Activated T-helper 1 cell treated with Interleukin-2 at 50 U/mL for 16 hours (primary cell): ENCODE measurements at places on chromosomes 3 and 15.

DNA sequence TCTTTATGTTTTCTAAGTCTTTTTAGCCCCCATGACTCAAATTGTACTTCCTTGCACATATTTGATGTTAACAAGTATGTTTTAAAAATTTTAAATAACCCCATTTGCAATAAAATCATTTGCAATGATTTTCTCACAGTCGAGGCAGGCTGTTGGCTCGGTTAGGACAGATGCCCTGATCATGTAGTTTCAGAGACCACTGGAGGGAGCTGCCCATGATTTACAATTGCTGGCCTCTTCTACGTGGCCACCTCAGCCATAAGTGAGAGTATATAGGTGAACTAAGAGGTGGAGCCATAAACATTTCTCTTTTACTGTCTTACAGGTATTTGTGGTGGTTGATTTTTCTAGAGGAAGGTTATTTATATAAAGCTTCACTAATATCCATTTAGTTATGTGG is 1.7 kb downstream of the DTWD1 start:
- no peak for DNase-seq

GRCh38 chr3:57999417-58000115 is 8.7 kb upstream of the FLNB start:
- DNase-seq, result no peak

DNA sequence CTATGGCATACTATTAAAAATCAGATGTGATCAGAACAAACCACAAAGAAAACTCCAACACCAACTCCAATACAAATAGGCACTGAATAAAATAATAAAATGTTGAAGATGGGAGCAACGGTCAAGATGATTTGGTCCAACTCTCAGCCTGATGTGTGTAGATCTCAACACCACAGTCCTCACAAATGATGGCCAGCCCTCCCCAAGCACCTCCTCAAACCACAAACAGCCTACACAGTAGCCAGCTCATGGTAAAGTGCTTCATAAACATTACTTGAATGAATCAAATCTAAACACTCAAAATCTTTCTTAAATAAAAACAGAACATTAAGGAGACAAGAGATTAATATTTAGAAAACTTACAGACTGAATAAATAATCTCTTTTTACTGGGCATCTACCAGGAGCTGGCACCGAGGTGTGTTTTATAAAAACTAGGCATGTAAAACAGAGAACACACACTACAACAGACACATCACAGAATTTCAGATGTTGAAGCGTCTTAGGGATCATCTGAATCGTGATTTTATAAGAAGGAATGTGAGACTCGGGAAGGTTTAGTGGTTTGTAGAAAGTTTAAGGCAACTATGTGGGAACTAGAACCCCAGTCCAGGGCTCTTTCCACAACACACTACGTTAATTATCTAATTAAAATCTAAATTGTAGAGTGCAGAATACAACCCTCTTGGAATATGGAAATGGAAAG is 102.4 kb downstream of the MYLK start:
- DNase-seq, result no peak

DNA sequence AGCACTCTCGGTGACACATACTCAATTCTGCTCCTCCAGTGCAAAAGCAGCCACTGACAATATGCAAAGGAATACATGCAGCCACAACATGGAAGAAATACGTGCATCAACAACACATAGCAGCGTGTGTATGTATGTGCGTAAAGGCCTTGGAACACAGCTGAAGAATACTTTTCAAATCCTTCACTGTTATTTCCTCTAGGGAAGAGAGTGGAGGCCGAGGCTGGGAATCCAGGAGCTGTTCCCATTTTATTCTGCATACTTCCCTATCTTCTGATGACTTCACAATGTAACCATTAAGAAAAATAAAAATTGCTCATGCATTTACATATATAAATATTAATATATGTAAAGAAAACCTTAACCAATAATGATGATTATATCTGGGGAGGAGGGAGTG is 36.6 kb upstream of the MGLL start:
- DNase-seq, result no peak

- no peak for DNase-seq
Observed at GRCh38 chr3:75224412-75224811, 439.7 kb upstream of the FRG2C start.

- no peak for DNase-seq
Observed at GRCh38 chr3:124924741-124925140, 9.8 kb downstream of the MUC13 start.

DNA sequence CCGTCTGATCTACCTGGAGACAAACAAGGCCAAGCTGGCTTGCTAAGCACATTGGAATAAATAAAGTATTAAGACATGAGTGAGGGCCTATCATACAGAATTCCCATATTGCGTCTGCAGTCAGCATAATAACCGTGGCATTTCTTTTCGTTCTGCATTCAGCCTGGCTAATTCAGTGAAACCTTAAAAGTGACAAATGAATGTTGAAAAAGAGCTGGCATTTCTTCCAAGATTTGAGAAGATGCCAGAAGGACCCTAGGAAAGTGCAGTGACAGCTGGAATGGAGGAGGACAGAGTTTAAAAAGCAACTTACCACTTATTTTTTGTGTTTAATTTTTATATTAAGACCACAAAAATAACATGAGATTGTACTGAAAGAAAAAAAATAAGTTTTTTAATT is 67.1 kb downstream of the SUCLG2 start:
- no peak for DNase-seq

DNA sequence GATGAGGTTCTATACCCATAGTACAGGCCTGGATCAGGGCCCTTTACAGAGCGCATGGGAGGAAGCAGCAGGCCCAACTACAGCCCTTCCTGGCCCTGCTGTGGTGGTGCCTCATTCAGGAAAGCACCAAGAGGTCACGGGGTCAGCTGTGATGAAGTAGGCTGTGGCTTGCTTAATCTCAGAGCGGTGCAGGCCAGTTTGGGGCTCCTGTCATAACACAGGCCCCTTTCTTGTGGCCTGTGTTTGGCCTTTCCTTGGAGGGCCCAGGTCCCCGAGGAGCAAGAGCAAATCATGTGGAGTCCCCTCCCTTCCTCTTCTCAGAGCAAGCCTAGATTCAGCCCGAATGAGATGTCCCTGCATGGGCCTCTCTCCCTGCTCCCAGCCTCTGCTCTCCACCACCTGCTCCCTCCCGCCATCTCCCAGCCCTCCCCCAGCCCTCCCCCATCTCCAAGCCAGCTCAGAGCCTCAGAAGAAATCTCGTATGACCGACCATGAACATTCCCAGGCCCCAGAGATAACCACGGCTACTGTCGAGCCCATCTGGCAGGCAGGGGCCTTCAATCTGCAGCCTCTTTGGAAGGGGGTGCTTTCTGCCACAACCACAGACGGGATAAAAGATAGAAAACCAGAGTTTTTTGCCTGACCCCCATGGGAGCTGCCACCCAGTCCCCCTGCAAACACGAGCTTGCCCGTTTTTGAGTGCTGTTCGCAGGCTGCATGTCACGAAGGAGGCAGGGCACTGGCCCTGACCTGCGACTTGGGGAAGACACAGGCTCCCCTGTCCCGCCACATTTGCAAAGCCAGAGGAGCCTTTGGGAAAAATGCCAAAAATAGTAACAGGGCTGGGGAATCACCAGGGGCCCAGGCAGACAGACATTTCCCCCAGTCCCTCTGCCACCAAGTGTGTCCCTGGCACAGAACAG is 32.3 kb upstream of the DUSP7 start:
- no peak for DNase-seq

DNA sequence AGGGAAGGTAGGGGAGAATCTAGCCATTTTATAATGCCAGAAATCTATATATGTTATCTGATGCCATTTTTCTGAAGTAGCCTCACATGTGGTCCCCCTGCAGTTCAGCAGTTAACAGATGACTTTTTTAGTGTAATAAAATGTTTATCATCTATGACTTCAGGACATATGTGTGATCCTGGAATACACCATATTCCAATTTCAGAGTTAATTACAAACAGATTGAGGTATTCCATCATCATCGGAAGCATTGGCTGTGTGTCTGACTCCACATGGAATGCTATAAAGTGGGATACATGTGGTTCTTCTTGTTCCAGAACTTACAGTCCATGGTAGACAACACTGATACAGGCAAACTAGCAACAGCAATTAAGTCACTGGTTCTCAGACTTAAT is 45.9 kb upstream of the LIMD1 start:
- no peak for DNase-seq

DNA sequence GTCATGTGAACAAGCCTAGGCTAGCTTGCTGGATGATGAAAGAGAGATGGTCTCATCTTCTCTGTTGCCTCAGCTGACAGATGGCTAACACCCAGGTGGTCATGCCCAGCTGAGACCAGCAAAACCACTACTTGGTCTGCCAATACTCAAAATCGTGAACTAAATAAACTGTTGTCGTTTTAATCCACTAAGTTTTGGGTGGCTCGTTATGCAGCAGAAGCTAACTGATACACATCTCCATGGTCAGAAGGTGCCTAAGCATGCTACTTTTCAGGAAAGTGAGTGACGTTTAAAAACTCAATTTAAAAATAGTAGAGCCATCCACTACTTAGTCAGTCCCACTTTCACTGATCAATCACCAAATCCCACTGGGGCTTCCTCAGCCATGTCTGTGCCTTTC is 52.8 kb downstream of the CCR4 start:
- no peak for DNase-seq

GRCh38 chr3:127387556-127388153 is 99.8 kb upstream of the PRR20G start:
- no peak for DNase-seq

DNA sequence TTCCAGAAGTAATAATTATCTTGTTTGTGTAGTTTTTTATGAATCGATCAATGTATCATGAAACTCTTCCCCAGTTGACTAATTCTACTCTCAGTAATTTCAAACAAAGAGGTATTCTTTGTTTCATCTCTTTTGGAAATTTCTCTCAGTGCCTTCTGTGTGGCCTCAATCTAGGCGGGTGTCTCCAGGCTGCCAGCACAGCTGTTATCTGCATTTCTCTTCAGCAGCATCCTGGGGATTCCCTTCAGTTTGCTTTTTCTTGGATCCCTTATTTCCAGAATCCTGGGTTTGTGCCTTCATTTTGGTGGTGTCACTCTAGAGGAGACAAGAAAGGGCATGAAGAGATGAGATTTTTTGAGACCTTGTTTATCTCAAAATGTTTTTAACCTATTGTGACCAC is 22.7 kb downstream of the NIPA2 start:
- DNase-seq, result no peak

DNA sequence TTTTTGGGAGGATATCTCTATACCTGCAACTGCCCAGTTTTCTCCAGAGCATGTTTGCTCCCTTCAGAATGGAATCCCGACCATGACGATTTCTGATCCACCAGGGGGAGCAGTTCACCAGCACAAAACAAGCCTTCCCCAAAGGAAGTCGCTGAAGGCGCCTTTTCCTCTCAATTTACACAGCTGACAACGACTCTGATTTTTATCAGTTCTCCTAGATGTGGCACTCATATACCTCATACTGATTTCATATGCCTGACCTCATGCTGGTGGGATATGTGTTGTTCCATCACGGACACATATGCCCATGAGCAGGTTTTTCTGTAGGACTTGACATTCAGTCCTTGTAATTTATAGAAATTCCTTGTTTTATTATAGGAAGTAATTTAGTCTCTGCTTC is 1028.2 kb downstream of the MCTP2 start:
- peak; percentile 0 for DNase-seq

- no peak for DNase-seq
Observed at GRCh38 chr15:99682455-99682854, 50.8 kb downstream of the LYSMD4 start.

GRCh38 chr3:120928991-120929390 is 21.0 kb downstream of the STXBP5L start:
- DNase-seq, result no peak

DNA sequence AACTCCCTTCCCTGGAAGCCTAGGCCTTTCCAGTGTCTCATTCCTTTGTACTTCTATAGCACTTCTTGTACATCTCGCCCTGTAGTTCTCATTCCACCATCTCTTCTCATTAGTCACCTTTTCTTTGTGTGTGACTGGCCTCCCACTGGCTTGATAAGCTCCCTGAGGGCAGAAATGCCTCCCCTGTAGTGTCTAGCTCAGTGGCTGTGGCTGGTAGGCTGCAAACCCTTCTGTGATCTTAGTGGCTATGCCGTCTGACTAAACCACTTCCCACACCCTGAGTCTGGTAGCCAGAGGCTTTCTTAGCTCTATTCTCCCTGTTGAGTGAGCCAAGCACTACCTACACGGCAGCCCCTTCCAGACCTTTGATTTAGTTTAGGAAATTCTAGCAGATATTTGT is 24.4 kb upstream of the TNFAIP8L3 start:
- no peak for DNase-seq

GRCh38 chr3:82508-82907 is 114.1 kb upstream of the CHL1 start:
- DNase-seq, result no peak

GRCh38 chr3:101038880-101039279 is 45.7 kb upstream of the ABI3BP start:
- no peak for DNase-seq

DNA sequence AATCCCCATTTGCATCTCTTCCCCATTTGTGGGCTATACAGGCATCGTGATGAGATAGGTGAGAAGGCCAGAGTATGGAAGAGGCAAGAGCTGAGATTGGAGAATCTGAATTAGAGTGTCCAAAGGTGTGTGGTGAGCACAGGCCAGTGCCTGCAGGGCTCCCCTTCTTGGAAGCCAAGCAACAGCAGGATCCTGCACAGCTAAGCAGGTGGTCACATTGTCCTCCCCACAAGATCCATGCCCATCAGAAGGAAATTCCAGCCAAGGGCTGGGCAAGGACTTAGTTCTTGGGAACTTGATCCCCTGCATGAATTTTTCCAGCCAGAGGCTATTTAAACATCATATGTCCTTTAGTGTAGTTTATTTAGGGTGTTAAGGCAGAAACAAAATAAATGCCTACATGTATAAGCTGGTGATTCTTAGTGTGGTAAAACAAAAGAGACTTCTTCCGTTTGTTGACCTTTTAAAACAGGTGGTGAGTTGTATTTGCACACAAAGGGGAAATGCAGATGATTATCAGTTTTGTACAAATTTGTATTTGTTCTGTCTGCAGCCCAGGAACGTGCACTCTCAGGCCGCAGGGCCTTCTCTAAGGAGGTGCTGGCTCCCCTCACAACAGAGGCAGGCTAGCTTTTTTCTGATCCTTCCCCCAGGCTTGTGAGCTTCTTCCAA is 110.2 kb downstream of the PLCL2 start:
- no peak for DNase-seq

- DNase-seq, result no peak
Observed at GRCh38 chr15:80822256-80822655, 43.1 kb downstream of the CEMIP start.

GRCh38 chr3:194249323-194250097 is 101.6 kb downstream of the CPN2 start:
- DNase-seq, result no peak

DNA sequence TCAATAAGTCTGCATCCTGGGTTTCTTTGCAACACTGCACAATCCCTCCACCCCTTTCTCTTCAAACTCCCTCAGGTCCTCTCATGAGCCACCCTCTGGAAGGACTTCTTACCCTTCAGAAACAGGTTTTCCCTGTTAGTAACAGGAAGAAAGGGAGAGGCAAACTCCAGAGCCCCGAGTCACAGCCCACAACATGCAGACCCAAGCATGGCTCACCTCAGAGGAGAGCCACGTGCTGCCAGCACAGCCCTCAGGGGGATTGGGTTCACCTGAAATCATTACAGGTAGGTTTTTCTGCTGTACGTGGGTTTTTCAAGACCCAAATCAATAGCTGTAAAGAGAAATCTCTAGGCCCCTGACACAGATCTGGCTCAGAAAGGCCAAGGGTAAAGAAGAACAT is 359.7 kb upstream of the ATP10A start:
- no peak for DNase-seq
